ENCODE measurements at places on chromosomes 12 and 14.

GRCh38 chr12:70966046-70966445, 45.5 kb upstream of the PTPRR start:
- no peak for DNase-seq

- no peak for DNase-seq
Observed at GRCh38 chr12:27535318-27535717, 11.3 kb downstream of the PPFIBP1 start.

DNA sequence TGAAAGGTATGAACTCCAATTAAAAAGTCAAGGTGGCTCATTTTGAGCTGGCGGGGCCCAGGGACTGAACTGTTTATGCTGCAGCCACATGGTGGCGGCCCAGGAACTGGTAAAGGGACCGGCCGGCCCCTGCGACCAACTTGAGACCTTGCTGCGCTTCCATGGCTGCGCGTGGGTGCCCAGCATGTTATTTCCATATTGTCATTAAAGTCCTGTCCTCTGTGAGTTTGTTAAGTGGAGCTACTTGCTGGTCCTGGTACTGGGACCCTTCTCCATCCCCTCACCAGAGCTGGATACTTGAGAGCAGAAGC, 62.3 kb downstream of the BEGAIN start:
- peak; percentile 79 for DNase-seq

DNA sequence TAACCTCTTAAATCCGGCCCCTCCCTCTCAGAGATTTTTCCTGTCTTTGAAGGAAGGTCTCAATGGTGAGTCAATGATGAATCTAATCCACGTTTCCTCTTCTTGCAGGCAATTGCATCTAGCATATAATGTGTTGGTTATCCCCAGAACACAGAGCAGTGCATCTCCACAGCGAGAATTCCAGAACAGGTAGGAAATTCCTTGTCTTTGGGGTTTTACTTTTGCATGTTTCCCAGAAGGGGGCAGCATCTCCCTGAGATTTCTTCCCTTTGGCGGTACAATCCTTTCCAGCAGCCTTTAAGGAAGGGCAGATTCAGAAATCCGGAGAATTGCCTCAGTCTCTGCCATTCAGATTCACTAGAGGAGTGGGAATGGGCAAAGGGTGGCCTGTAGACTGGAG, 128.0 kb downstream of the KCNA5 start:
- DNase-seq: peak; percentile 58

DNA sequence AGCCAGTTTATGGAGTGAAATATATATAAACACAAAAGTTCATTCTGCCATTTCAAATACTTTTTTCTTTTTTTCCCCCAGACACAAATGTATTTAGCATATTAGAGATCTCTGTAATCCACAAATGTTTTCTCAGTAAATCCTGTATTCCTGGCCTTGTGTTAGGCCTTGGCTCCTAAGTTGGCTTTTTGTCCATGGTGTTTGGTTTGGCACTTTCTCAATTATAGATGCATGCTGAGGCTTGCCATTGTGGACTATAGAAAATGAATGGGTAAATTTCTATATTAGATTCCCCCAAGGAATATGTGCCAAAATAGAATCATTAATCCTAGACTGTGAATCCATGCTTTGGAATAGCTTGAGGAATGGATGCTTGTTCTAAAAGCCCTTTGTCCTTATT, 17.0 kb downstream of the RIC8B start:
- DNase-seq: no peak

GRCh38 chr12:104747955-104748354, 210.1 kb downstream of the SLC41A2 start:
- DNase-seq: no peak

GRCh38 chr12:47686645-47687240, 19.1 kb downstream of the RPAP3 start:
- DNase-seq: peak; percentile 52

DNA sequence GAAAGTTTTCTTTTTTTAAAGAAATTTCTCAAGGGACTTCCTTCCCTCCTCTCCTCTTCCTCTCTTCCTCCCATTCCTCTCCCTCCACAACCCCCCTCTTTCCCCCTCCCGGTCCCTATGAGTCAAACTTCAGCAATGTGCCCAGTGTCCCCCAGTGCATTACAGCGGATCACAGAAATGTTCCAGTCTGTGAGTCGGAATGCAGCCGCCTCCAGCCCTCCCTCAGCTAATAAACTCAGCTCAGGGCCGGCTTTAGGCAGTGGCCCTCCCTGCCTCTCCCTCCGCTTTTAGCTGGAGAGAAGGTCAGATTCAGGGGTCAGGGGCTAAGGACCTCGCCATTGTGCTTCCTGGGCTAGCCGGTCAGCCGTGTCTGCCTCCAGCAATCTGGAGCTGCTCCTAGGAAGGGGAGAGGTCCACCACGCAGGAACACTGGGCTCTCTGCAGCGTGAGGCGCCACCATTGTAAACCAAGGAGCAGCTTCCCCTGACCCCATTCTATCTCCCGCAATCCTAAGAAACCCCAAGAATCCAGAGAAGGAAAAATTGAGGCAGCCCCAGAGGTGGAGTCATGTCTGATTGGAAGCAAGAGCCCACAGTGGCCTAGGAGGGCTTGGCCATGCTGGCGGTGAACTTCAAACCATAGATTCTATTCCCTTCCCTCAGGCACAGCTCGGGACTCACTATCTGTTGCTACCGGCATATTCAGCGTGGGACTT, 1.1 kb upstream of the HDAC7 start:
- no peak for DNase-seq

GRCh38 chr14:74955229-74956026, at the start of gene PGF:
TSS of gene PGF (minus strand) at chr14:74955597. CDS start at chr14:74955242, 355 bp downstream.
- DNase-seq: peak; percentile 79

GRCh38 chr12:123387508-123388176, 3.7 kb downstream of the KMT5A start:
- no peak for DNase-seq

- no peak for DNase-seq
Observed at GRCh38 chr12:107339487-107339886, 246.1 kb upstream of the CRY1 start.

GRCh38 chr14:51564986-51565604, 86.6 kb upstream of the FRMD6 start:
- DNase-seq: no peak

DNA sequence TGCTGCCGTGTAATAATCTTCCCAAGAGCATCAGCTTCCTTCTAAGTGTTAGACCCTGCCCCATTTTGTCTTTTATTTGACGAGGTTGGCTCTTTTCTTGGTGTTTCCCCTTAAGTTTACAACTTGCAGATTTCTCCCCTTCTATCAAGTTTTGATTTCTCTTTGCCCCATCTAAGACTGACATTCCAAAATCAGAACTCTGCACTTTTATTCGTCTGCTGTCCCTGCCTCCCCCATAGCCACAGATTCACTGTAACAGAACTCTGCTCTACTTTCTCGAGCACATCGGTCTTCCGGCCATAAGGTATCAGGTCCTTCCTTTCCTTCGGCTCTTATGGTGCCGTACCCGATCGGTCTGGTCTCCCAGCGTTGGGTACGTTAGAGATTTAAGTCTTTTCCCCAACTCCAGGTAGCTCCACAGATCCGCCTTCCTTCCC, 563 bp downstream of the DCP1B start:
- DNase-seq: no peak

GRCh38 chr14:65976761-65977404, 509.3 kb upstream of the CCDC196 start:
- no peak for DNase-seq

GRCh38 chr14:72913809-72914208, 12.5 kb upstream of the DCAF4 start:
- DNase-seq: no peak

- DNase-seq: peak; percentile 66
Observed at GRCh38 chr14:70317969-70318634, 41.4 kb downstream of the COX16 start.

DNA sequence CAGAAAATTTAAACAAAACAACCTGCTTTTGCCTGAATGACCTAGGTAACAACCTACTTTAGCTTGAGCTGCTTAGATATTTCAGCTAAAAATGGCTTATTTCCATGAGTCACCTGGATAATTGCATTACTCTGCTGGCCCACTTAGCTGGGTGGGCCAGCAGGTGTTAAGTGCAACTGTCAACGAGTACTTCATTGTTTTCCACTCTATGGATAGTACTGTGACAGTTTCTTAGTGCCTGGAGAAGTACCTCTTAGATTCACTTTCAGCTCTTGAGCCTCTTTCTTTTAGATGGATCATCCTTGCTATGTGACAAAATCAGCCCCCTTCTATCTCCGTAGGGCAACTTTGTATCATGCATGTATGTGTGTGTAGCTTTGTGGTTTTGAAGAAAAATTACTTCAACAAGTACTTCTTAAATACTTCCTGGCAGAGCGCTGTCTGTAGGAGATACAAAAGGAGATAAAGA, 368.2 kb upstream of the ATP2B1 start:
- no peak for DNase-seq

DNA sequence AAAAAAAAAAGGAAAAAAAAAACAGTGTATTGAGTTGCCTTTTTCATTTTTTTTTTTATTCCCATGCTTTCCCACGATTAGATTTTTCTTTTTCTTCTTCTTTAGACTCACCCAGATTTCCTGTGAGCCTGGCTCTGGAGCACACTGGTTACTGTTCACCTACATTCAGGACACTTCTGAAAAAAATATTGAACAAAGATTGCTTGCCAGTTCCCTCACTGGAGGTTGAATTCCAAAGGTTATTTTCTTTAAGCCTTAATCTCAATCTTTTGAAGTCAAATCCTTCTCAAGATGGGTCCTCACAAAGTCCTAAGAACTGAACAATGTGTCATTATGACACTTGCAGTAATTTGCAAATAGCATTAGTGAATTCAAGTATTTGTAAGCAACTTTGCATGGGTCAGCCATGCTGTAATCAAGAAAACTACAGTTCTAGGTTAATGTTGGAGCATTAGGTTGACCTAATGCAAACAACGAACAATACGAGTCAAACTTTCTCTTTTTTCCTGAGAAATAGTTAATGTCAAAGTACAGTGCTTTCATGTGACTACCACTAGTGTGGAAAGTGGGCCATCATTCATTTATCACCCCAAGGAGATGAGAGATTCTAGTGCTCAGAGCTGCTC, 49.2 kb upstream of the DUSP6 start:
- DNase-seq: no peak

GRCh38 chr12:7162691-7163114, 26.8 kb upstream of the PEX5 start:
- DNase-seq: peak; percentile 59

- no peak for DNase-seq
Observed at GRCh38 chr12:86772696-86773095, 516.5 kb upstream of the MGAT4C start.

GRCh38 chr12:5586201-5586600, 154.3 kb downstream of the NTF3 start:
- no peak for DNase-seq

DNA sequence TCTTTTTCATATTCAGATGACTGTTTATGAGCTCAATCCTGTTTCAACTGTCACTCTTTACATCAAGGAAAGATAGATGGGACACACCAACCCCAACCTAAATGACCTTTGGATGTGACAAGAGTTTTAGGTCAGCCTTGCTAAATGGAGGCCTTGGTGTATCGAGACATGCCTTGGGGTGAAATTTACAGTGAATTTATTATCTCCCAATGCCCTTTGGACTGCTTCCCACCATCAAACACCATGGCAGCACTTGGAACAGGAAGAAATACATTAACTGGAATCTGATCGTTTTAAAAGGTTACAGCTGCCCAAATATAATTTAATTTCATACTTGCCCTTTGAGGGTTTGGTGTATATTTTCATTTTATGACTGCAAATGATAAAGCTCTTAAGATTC, 327.6 kb downstream of the SOX5 start:
- no peak for DNase-seq

- DNase-seq: no peak
Observed at GRCh38 chr12:103928682-103929045, 1.5 kb upstream of the HSP90B1 start.

GRCh38 chr12:121113057-121113456, 19.6 kb upstream of the P2RX7 start:
- DNase-seq: no peak

DNA sequence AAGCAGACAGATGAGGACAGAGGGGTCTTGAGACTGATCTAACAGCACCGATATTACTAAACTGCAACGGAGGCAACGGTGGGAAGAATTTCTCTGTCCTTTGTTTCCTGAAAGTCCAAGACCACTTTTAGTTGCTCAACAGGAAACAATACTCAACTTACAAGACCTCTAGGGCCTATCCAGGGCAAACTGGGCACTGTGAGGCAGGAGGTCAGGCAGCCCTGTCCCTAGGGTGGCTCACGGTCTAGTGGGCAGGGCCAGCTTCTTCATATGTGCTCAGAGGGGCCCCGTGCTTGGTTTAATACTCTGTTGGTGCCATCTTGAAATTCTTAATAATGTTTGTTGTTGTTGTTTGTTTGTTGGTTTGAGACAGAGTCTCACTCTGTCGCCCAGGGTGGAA, 14.2 kb downstream of the SSH1 start:
- no peak for DNase-seq

DNA sequence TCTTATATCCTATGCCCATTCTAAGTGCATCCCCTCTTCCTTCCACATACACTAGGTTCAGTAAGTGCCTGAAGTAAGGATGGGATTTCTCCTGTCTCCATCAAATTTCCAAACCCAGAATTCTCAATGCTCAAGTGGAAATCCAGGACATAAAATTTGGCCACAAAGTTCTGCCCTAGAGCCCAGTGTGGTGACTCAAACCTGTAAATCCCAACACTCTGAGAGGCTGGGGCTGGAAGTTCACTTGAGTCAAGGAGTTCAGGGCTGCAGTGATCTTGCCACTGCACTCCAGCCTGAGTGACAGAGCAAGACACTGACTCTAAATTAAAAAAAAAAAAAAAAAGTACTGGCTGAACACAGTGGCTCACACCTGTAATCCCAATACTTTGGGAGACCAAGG, 4.5 kb upstream of the ARF3 start:
- DNase-seq: no peak

DNA sequence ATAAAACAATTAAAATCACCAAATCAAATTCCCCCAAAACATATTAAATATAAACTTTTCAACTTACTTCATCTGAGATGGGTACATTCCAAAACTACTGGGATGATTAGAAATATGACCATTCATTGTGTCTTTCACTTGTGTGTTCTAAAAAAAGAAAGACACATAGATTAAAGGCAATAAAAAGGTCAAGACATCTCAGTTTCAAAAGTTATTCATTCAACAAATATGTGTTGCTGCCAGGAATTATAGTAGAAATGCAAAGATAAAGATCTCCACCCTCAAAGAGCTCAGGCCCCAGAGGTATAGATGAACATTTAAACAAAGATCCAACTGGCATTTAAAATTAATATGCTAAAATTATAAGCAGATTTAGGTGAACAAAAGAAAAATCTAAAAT, 106.4 kb downstream of the EPS8 start:
- DNase-seq: no peak

DNA sequence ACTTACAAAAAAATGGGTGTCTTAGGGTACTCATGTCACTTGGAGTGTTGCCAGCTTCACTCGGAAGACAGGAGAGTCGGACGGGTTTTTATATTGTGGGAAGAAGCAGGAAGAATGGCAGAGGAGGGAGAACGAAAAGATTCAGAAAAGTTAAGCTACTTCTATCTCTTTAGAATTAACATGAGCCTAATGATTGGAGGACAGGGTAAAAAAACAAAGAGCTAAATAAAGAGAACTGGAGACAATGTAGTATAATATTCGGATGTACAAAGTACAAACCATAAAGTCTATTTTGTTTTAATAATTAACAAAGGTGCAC, 43.9 kb downstream of the EFCAB11 start:
- no peak for DNase-seq
